NB4 (cell line): ENCODE measurements at places on chromosomes 3 and 15.
A peak's percentile ranks its signal among the peaks of the same experiment; 100 is the strongest.

DNA sequence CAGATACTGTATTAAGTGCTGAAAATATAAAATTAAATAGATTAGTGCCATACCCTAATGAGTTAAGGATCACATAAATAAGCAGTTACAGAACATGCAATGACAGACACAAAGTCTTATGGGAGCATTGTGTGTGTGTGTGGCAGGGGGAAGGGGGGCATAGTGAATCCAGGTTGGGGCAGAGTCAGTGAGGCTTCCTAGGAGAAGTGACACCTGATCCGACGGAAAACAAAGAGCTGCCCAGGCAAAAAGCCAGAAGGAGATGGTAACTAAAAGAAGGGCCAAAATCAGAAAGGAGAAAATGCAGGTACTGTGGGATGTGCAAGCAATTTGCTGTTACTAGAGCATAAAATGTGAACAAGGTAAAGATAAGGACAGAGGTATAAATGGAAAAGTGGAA is 80.1 kb upstream of the CHRM5 start:
- no peak for DNase-seq

- DNase-seq = no peak
Measured at GRCh38 chr3:57943525-57944495, 64.4 kb upstream of the FLNB start.

- peak; percentile 2 for DNase-seq
Measured at GRCh38 chr3:105365391-105366325, 1.1 kb upstream of the ALCAM start.

- DNase-seq = no peak
Measured at GRCh38 chr3:96706509-96706908, 107.9 kb upstream of the EPHA6 start.

GRCh38 chr3:67509471-67510075 is 144.8 kb downstream of the SUCLG2 start:
- DNase-seq = no peak

- no peak for DNase-seq
Measured at GRCh38 chr3:157420606-157421130, 16.0 kb upstream of the PTX3 start.

- no peak for DNase-seq
Measured at GRCh38 chr3:173750095-173750494, 352.6 kb downstream of the NLGN1 start.

GRCh38 chr15:73952913-73953750 is 26.9 kb downstream of the LOXL1 start:
- DNase-seq = no peak

DNA sequence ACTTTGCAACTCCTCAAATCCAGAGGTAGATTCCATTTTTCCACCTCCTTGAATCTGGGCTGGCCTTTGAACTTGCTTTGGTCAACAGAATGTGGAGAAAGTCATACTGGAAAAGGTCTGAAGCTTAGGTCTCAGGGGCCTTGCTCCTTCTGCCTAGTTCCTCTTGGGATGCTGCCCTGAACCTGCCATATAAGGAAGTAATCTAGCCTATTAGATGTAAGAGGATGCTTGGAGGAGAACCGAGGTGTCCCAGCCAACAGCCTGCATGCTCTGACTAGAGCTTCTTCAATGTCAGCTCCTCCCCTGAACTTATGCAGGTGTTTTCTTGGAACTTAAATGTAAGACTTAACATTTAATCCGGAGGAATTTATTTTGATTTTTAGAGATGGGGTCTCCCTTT is 2.0 kb upstream of the TMED3 start:
- peak; percentile 11 for DNase-seq

DNA sequence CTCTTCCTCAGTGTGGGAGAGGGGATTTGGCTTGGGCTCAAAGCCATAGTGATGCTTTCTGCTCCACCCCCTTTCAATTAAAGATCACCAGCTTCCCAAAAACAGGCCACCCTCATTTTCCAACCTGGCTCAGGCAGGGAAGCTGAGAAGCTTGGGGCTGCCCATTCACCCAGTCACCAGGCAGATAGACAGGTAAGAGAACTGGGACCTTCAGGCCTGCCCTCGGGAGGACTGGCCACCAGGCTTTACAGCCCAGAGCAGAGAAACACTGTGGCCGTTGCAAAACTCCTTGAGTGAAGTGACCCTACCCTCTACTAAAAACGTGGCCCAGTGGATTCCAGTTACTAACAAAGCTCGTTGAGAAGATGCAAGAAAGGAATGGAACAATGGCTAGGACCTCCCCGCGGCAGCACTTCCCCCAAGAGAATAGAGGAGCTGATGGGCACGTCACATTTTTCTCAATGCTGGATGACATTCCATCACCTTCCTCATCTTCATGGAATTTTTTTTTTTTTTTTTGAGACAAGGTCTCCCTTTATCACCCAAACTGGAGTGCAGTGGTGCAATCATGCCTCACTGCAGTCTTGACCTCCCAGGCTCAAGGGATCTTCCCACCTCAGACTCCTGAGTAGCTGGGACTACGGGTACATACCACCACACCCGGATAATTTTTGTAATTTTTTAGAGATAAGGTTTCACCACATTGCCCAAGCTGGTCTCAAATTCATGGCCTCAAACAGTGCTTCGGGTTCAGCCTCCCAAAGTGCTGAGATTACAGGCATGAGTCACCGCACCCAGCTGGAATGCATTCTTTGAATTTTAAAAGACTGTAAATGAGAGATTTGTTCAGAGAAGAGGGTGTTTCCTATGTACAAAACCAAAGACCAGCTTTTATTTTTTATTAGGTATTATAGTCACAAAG is 37.9 kb downstream of the LIPC start:
- peak; percentile 62 for DNase-seq

DNA sequence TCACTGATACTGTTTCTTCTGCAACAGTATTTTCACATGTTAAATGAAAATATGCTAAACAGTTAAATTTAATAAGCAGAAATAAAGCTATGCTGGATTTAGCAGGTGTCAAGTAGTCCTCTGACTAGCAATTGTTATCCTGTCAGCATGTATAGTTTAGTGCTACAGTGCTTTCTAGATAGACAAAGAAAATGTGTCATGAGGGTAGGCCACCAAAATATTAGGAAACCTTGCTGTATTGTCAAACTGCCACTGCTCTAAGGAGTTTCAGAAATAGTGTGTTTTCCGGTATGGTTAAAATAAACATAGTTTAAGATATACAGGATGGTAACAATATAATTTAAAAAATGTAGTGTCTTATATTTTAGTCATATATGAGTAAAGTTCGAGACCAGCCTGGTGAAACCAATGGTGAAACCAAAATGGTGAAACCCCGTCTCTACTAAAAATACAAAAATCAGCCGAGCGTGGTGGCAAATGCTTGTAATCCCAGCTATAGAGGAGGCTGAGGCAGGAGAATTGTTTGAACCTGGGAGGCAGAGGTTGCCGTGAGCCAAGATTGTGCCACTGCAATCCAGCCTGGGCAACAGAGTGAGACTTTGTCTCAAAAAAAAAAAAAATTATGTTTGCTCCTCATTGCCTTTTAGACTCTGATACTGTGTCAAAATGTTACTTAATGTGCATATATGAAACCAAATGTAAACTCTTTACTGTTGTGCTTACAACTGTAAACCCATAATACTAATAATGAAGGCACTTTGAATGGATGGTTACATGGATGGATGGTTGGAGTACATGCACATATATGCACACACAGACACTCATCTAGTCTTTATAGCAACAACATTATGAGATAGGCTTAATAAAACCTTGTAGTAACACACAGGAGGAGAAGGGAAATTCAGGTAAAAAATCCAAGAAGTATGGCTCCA is 204.8 kb downstream of the RSRC1 start:
- no peak for DNase-seq

DNA sequence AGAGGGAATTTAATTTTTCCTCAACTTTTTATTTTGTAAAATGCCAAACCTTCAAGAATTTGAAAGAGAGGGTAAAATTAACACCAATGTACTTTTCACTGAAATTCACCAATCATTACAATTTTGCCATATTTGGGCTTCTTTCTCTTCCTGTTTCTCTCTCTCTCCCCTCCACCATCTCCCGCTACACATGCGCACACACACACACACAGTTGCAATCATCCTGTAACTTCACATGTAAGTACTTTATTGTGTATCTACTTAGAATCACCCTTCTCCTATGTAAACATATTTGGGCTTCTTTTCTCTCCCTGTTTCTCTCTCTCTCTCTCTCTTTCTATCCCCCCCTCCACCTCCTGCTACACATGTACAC is 7.4 kb downstream of the ARL14 start:
- no peak for DNase-seq
